ENCODE measurements at places on chromosomes 2 and 18.

GRCh38 chr2:20473128-20473527 is 26.3 kb downstream of the RHOB start:
- no peak for DNase-seq

DNA sequence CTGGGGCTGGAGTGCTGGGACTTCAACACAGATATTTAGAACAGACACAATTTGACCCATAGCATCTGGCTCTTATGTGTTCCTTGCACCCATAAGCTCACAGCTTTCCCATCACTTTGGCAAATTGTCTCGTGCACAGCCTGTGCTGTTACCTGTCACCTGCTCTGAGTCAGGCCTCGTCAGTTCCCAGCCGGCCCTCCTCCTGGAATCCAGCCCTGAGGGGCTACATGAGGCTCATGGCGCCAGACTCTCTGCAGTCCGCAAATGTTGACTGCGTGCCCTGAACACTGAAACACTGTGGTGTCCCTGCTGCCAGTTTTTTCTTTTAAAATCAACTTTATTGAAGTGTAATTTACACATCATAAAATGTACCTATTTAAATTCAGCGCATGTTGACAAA is 65.4 kb upstream of the BZW1 start:
- DNase-seq = no peak

DNA sequence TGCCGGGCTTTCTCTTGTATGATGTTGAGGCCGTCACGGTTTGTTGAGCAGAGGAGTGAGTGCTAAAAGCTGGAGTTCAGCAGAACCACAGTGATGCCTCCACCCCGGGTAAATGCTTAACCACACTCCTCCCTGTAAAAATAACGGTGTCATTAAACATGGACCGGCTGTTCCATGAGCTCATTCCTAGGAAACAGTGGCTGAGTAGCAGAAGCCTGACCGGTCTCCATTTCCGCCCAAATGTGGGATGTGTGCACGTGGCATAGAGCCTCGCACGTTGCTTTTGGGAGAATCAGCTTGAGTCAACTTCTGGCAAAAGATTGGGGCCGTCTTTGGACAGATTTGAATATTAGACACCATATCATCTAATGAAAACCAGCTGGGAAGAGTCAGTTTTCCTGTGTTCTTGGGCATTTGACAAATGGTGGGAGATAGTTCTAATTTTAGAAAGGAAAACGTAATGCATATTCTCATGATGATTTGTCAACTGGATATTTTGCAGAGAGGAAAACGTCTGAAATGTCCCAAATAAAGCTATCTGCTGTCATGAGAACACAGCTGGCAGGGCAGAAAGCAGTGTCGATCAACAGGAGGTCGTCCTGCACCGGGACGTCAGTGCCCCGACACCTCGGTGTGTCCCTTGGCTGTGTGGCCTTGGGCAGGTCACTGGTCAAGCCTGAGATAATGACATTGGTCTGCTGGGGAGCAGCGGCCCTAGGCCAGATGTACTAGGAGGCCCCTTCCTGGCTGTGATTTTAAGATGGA is 42.4 kb downstream of the LRRFIP1 start:
- no peak for DNase-seq

- DNase-seq = no peak
Measured at GRCh38 chr2:238136820-238137537, 1.5 kb upstream of the KLHL30 start.

GRCh38 chr2:69773206-69773605 is 31.3 kb downstream of the ANXA4 start:
- no peak for DNase-seq

DNA sequence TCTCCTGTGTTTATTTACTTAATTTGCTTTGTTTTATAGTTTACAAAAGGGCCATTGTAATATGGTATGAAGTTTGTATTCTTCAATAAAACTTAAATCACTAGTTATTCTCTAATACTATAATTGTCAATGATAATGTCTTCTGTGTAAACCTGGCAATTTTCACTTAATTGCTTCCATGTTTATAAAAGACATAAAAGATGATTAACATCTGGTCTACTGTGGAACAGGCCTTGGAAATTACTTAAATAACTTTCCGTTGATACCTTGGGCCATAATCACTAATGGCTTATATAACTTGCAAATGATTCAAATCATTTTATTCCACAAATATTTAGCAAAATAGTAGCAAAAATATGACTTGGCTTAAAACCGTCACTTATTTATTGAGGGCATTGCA is 743.8 kb downstream of the DSC3 start:
- DNase-seq = no peak

All from hematopoietic multipotent progenitor cell treated with erythropoietin and hydrocortisone succinate and interleukin-3 and kit ligand, for 8 days (in vitro differentiated cells).